Activated naive CD4-positive, alpha-beta T cell (primary cell): ENCODE measurements at places on chromosomes 12 and 14.

GRCh38 chr14:89617481-89618329, 200.7 kb upstream of the FOXN3 start:
- no peak for DNase-seq

DNA sequence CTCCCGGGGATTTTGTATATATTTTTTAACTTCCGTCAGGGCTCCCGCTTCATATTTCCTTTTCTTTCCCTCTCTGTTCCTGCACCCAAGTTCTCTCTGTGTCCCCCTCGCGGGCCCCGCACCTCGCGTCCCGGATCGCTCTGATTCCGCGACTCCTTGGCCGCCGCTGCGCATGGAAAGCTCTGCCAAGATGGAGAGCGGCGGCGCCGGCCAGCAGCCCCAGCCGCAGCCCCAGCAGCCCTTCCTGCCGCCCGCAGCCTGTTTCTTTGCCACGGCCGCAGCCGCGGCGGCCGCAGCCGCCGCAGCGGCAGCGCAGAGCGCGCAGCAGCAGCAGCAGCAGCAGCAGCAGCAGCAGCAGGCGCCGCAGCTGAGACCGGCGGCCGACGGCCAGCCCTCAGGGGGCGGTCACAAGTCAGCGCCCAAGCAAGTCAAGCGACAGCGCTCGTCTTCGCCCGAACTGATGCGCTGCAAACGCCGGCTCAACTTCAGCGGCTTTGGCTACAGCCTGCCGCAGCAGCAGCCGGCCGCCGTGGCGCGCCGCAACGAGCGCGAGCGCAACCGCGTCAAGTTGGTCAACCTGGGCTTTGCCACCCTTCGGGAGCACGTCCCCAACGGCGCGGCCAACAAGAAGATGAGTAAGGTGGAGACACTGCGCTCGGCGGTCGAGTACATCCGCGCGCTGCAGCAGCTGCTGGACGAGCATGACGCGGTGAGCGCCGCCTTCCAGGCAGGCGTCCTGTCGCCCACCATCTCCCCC, 777 bp downstream of the ASCL1 start:
- DNase-seq, result no peak

DNA sequence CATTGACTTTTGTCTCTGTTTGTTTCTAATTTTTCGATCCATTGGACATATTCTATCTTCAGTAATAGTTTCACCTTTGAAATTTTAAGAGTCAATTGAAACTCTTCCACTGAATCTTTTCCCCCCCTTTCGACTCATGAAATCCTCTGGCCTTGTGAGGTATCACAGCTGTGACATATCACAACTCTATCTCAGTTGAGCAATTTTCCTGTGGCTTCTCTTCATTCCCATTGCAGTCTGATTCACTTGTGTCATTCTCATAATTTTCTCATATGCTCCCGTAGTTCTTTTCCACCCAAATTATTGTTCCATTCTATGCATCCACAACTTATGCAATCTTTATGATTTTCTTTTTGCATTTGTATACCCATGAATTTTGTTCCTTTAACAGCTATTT, 261.6 kb downstream of the DACT1 start:
- DNase-seq, result no peak

- no peak for DNase-seq
Observed at GRCh38 chr14:71486279-71486678, 445.9 kb upstream of the RGS6 start.

GRCh38 chr12:89836026-89836425, 127.4 kb upstream of the ATP2B1 start:
- no peak for DNase-seq

GRCh38 chr14:77203611-77204458, 22.2 kb downstream of the TMEM63C start:
- no peak for DNase-seq

DNA sequence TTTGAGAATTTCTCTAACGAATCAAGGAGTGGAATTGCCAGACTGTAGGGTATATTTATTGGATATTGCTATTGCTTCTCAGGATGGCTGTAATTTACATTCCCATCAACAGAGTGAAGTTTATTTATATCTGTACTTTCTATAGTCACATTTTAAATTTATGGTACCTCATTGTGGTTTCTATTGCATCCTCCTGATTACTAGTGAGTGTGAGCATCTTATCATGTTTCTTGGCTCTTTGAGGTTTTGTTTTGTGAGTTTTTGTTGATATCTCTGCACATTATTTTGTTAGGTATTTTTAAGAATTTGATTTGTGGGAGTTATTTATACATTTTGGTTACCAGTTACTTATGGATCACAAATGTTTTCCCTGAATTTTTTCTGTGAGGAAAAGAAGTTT, 13.9 kb downstream of the DNM1L start:
- DNase-seq, result no peak

DNA sequence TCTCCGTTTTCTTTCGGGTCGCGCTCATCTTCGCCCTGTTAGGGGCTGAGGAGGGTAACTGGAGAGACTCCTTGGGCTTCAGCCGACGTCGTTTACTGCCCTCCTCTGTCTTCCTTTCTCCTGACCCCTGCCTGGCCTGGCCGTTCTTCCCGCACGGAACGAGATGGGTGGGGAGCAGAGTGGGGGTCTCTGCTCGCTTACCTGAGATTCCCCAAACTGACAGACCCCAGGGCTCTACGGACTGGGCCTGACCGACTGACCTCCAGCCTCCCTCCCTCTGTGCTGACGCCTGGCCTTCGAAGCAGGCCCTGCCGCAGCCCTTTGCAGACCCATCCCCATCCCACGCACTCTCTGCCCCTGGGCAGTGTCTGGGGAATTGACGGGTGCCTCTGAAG, 439 bp downstream of the GOLGA5 start:
- DNase-seq, result no peak

- DNase-seq, result no peak
Observed at GRCh38 chr14:33680873-33681272, 270.0 kb downstream of the EGLN3 start.

GRCh38 chr14:32307881-32308582, 21.1 kb upstream of the AKAP6 start:
- DNase-seq, result no peak

DNA sequence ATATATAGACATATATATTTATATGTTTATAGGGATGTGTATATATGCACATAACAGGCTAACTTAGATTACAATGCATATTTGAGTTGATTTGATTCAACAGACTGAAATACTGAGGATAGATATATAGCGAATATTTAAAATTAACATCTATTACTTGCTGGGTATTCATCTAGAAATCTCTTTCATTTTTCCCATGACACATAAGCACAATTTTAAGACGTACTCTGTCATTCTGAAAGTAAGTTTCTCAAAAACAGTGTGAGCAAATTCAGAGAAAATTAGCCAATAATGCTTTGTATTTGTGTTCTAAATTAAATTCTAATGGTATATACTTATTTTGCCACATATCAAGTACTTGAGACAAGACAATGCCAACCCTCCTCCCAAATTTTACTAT, 907.5 kb upstream of the MDGA2 start:
- DNase-seq, result no peak

DNA sequence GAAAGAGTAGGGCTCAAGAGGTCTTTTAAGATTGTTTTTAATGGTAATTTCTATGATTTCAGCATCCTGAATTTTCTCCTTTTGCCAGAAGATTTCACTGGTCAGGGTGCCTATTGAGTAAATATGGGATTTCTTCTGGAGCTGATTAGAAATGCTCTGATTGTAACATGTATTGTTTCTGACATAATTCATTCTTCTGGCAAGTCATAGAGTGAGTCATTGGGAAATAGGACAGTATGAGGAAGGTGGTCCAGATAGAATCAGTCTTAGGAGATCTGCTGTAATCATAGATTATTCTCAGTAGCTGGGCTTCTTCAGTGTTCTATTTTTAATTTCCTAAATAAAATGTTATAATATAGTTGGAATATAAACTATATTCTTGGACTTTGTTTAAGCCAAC, 182.0 kb upstream of the NAV3 start:
- DNase-seq, result no peak

DNA sequence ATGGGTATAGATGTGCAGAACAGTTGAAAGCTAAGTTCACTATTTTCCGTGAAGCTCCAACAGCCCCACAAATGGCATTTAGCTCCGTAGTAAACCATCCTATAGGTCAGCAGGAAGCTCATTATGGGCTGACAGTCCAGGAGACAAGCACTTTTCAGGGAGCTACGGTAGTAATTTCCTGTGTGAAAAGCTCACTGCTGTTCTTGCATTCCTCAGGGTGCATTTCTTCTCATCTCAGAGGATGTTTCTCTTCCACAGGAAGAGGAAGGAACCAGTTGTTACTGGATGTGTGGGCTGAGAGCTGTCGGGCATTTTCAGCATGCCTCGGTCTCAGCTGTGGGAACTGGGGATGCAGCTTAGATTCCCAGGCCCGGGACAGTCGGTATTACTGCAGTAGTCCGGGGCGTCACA, 72.8 kb downstream of the GALNT4 start:
- no peak for DNase-seq

DNA sequence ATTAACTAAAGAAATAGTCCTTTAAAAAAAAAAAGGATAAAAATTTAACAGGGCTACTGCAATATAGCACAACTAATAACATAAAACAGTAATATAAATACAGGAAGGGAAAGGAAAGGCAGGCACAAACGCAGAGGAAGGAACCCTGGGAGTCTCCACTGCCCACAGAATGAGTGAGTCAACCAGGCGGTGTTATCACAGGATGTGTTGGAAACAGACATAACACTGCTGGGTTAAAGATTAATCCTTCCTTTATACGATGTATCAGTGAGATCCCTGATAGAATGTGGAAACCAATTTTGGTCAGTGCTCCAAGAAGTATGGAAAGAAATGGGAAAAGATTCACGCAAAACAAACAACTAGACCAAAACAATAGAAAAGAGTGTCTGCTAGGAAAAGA, 47.9 kb downstream of the FGD6 start:
- no peak for DNase-seq

DNA sequence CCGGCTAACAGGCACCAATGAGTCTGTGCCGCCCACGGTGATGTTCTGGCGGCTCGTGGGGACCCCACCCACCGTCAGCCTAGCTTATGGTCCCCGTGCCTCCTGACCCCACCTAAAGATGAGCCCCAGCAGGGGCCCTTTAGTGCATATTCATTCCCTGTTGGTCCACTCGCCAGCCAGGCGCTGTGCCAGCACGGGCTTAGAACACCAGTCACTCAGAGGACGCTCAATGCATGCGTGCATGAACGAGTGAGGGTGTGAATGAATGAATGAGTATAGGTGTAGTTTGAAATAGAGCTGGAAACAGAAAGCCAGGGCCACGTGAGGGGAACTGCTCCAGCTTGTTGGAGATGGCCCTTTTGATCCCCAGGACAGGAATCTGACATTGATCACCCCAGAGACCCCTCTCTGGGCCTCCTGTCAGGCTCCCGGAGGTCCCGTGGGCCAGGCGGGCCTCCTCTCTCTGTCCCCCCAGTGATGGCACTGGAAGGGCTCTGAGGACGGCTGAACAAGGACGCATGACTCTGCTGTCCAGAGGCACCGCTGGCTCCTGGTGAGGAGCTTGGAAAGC, 193.9 kb upstream of the C14orf180 start:
- no peak for DNase-seq
